ENCODE measurements at places on chromosomes 1 and 21.

GRCh38 chr1:67834246-67834877 lies 1.1 kb upstream of the GNG12 start:
- no peak for DNase-seq

DNA sequence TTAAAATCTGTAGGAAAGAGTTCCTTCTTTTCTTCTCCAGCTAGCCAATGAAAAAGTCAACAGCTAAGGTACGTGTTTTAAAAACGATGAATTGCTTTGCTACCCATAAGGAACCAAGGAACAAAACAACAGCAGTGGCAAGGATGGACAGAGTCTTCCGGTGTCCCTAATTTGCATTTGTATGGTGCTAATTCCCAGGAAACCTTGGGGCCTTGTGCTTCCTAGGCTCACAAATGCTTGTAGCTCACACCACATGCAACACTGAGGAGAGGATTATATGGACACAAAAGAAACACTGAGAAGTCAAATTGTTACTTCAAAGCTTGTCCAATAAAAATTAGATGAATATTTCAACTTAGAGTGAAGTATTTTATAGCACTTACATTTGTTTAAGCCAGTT lies 1.8 kb upstream of the PGBD5 start:
- DNase-seq = no peak

GRCh38 chr1:59399642-59400041 lies 102.7 kb downstream of the FGGY start:
- no peak for DNase-seq

DNA sequence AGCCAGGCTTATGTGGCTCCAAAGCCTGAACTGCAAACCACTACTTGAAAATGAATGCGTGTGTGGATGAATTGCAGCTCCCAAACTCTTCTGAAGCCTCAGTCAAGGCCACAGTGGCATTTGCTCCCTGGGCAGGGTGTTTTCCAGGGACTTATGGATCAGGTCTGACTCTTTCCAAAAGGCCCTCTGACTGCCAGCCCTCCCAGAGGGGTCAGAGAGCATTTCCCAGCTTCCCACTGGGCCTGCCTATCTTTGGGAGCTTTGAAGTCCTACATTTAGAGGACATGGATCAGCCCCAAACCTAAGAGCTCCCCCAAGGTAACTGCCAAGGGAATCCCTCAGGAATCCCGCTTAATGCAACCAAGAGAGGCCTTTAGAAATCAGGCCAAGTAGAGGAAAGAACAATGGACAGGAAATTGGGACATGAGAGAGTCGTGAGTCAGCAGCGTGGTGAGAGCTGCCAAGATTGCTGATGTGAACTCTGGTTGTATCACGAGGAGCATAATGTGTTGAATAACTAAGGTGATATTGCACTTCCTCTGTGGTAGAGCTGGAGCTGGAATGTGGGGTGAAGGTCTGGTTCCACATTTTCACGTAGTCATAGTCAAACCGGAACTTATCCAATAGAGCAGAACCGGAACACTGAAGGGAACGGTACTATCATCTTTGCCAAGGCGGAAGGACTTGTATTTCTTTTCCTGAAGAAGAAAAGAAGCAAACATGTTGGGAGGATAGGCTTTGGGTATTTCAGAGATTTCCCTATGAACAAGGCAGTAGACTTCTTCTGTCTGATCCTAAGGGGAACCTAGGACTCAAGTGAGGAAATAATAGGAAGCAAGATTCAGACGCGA lies 99.4 kb upstream of the JUN start:
- peak; percentile 38 for DNase-seq

GRCh38 chr1:21853131-21853427 lies 41.0 kb downstream of the LDLRAD2 start:
- no peak for DNase-seq

DNA sequence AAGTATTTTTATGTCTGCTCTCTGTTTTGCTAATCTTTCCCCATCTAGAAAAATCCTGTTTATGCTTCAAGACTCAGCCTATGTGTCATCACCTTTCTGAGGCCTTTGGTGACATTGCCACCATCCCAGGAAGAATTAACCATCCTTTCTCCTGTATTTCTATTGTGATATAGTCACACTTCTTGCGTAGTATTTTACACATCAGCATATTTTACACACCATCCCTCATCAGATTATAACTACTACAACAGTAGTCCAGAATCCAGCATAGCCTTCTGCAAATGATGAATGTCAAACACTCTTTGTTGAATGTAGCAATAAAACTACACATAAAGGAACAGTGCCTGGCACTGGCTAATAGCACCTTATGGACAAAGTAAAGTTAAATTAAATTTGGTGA lies 275.3 kb upstream of the C1orf87 start:
- DNase-seq = no peak

DNA sequence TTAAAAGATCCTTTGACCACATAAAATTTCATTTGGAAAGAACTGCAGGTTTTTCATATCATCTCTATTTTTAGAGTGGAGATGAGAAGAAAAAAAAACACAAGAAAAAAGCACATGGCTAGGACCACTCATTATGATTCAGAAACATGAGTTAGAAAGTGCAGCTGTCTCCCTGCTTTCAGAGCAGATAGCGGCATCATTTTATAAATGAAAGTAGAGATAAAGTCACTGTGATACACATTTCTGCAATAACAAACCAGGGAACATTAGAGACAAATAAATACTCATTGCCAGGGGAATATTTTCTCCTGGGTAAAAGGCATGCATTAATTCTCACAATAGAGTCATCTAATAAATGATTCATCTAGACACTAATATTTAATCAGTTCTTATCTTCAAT lies 87.5 kb upstream of the PLPPR4 start:
- no peak for DNase-seq

- no peak for DNase-seq
Measured at GRCh38 chr1:176391621-176392020, 71.4 kb upstream of the PAPPA2 start.

GRCh38 chr1:24015221-24016210 lies 35.4 kb upstream of the SRSF10 start:
- no peak for DNase-seq

- DNase-seq = no peak
Measured at GRCh38 chr1:108643492-108644335, 17.2 kb downstream of the HENMT1 start.

DNA sequence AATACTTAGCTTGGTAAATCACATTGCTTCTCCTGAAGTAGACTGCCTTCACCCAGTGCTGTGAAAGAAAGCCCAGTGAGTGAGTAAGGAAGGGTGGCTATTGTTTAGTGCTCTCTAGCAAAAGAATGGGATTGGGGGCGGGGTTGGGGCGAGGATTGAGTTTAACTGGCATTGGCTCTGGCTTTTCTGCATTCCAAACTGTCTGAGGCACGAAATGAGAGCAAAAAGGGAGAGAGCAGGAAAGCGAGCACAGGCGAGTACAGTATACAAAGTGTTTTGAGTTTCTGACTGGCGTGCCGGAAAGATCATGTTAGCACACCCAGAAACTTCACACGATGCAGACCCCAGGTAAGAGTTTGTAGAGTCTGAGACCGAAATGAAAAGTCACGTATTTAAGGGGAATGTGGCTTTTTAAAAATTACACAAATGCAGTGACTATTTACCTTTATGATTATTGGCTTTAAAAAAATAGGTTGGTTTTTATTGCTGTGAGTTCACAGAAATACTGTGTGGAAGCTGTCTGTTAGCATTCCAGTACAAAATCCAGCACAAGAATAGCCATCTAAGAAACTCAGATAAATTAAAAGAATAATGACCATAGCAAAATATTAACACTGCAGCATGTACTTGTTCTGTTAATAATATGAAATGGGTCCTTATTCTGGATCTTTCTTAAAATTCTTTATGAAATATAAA lies 155.4 kb downstream of the CLEC20A start:
- DNase-seq = peak; percentile 29

DNA sequence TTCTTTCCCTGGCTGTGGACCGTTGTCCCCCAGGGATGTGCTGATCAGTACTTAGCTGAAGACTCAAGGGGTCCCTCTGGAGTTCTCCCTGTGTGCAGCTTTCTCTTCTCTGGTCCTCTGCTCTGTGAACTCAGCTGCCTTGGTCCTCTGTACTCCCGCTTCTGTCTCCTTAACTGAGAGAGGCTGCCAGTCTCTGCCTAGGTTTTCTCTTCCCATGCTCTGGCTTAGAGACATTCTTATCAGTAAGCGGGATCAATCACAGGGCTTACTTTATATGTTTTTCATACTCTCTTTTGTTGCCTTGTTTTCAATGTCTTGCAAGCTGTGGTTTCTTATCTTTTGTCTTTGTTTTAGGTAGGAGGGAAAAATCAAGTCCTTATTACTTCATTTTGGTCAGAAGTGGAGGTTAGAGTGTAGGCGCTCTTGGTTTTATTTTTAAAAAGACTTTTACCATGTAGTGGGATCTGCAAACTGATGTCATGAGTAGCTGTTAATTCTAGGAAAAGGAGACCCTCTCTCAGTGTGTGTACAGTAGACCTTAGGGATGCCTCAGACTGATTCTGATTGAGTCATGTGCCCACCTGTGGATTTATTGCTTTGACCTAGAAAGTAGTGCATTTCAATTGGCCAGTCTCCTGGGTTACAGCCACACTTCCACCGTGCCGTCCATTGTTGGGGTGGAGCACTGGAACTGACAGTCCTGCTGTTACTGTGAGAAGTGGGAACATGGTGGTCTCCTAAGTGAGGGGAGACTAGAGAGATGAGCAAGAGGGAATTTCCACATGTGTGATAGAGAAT lies 46.6 kb downstream of the TTC3 start:
- DNase-seq = no peak

DNA sequence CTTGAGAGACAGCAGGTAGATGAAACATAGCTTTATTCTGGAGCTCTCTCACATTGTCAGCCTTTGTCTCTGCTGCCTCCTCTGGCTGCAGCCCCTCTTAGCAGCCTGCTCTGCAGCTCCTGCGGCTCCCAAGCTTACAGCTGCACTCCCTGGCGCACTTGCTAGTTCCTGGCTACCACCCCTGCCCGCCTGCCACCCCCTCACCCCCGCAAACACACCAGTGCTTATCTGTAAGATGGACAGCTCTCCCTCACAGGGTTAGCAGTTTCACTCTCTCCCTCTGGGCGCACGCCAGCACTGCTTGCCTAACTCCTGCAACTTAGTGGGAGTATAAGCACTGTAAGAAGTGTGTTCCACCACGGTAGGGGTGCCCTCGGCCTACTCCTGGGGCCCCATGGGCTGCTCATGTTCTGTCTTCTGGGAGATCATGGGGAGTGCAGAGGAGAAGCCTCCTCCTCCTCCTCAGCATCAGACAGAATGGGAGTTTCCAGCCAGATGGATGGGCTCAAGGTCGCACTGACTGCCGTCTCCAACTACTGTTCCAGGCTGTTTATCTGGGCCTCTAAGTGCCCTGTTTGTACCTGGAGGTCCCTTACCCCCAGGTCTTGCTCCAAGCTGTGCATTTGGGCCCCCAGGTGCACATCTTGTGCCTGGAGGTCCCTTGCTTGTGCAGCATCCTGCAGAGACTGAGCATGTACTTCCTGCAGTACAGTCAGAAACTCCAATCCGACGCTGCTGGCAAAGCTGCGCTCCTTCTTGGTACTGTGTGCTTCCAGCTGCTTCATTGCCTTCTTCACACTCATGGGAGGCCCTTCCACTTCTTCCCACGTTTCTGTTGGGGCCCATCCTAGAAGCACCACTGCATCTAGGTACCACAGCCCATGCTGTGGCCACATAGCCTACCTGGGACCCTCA lies 1388.1 kb downstream of the AMY1C start:
- no peak for DNase-seq

DNA sequence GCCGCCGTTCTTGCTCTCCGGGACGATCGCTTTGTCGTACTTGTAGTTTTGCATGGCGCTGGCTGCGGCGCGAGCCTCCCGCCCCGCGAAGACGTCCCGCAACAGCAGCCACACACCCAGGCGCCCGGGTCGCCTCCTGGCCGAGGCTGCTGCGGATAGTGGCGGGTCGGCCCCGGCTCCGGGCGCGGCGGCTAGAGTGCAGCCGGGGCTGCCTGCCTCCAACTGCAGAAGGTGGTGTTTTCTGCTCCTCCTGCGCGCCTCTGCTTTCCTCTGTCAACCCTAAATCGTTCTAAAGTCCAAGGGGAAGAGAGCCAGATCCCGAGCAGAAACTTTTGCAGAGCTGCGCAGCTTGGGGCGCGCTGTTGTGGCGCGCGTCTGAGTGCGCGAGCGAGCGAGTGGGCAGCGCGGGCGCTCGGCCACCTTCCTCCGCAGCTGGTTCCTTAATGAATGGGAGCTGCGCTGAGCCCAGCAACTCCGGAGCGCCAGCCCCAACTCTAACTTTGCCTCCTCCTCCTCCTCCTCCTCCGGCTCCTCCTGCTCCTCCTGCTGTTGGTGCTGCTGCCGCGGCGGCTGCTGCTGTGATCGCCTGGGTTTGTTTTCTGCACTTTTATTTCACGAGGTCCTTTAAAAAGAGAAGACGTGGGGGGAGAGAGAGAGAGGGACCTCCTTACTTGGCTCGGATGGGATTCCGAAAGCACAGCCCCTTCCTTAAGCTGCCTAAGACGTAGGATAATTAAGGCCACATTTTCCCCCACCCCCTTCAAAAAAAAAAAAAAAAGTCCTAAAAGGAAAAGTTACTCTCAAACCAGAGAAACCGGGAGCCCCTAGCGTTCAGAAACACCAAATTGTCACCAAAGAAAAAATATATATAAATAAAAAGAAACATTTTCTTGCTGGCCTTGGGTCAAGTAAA lies at the start of gene PLPP3:
TSS of gene PLPP3 (minus strand) at position 601 of the 913 bp plus-strand sequence. CDS start at position 54, 547 bp downstream.
- DNase-seq = peak; percentile 81
